Activated T-cell treated with anti-CD3 and anti-CD28 coated beads for 1 hour (primary cell): ENCODE measurements at places on chromosomes 12 and 14.

DNA sequence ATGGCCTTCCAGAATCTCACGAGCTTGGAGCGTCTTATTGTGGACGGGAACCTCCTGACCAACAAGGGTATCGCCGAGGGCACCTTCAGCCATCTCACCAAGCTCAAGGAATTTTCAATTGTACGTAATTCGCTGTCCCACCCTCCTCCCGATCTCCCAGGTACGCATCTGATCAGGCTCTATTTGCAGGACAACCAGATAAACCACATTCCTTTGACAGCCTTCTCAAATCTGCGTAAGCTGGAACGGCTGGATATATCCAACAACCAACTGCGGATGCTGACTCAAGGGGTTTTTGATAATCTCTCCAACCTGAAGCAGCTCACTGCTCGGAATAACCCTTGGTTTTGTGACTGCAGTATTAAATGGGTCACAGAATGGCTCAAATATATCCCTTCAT is 92.2 kb downstream of the FLRT2 start:
- no peak for DNase-seq

- DNase-seq, result no peak
These were observed 2.4 kb downstream of the SINHCAF start for GRCh38 chr12:31323391-31324115.

- no peak for DNase-seq
These were observed 270.6 kb downstream of the SLC6A15 start for GRCh38 chr12:84641940-84642545.

- no peak for DNase-seq
These were observed 827.7 kb downstream of the TMTC2 start for GRCh38 chr12:83514372-83514771.

DNA sequence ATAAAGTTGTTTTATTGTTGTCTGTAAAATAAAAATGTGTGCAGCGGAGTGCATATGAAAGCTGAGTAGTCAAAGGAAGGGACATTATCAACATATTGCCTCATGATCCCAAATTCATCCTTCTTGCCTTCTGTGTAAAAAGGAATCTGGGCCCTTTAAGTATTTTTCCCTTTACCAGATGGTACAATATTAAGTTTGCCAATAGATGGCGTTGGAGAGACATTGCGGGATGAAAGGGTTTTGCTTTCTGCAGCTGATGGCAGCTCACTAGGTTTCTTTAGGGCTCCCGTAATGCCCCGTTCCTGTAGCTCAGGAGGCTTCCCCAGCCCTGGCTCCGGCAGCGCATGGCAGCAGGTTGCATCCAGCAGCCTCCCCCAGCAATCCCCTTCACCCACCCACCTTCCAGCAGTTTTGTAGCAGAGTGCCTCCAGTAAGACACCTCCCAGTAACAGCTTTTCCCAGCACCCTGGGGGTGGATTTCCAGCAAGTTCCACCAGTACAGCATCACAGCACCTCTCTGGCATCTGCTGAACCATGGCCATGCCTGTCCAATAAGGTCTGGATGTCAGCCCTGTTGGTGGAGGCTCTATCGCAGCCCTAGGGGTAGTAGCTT is 354.4 kb downstream of the MED13L start:
- DNase-seq, result no peak

DNA sequence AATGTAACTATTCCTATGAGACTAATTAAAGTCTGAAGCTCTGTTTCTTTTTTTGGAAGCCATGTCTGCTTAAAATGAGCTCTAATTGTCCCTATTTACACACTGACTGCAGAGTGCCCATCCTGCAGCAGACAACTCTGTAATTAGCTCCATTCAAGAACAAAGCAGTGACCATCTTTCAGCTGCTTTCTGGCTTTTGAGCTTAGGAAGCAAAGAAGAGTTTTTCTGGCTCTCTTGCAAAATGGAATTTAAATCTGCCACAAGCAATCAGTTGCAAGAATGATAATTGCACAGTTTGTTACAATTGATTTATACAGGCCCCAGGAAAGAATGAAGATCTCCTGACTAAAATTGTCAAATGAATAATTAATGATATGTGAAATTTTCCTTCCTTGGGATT is 83.4 kb downstream of the GAS2L3 start:
- no peak for DNase-seq

DNA sequence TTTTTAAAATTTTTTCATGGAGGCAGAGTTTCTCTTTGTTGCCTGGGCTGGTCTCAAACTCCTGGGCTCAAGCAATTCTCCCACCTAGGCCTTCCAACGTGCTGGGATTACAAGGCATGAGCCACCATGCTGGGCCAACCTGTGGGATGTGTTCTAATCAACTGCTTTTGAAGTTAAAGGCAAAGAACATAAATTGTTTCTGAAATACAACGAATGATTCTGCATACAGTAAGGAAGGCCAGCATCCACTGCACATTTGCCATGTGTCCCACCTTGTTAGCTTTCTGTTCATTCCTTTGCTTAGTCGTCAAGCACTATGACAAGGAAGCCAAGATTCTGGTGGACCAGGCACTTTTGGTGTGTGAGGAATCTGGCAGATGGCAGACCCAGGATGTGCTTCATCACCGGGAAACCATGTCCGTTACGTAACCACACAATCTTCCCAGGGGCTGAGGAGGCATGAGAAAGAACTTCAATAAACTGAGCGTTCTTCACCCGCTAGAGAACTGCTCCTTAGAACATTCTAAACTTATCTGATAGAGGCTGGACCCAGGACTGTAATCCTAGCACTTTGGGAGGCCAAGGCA is 24.5 kb downstream of the MOK start:
- no peak for DNase-seq

GRCh38 chr12:89538897-89539296 is 13.1 kb upstream of the POC1B start:
- DNase-seq, result no peak

- no peak for DNase-seq
These were observed 128.7 kb upstream of the PLEKHA5 start for GRCh38 chr12:19000836-19001235.

DNA sequence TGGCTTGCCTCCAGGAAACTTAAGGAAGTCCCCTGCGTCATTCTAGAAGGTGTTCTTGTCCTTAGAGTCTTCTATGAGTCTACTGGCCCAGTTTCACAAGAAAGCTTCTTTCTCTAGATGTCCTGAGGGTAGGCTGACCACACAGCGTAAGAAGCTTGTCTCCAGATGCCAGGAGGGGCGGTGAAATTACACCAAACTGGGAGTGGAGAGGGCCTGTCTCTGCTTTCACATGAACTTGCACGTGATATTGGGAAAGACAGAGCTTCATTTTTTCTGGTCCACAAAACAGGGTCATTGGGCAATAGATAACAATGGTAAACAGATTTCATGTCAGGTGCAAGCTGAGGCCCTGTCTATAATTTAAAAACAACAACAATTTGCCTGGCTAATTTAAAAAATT is 85.7 kb upstream of the TBX3 start:
- DNase-seq, result no peak

GRCh38 chr14:87170179-87170578 is 822.8 kb downstream of the GALC start:
- no peak for DNase-seq

- DNase-seq, result no peak
These were observed 349.9 kb downstream of the C12orf50 start for GRCh38 chr12:87679251-87679650.

DNA sequence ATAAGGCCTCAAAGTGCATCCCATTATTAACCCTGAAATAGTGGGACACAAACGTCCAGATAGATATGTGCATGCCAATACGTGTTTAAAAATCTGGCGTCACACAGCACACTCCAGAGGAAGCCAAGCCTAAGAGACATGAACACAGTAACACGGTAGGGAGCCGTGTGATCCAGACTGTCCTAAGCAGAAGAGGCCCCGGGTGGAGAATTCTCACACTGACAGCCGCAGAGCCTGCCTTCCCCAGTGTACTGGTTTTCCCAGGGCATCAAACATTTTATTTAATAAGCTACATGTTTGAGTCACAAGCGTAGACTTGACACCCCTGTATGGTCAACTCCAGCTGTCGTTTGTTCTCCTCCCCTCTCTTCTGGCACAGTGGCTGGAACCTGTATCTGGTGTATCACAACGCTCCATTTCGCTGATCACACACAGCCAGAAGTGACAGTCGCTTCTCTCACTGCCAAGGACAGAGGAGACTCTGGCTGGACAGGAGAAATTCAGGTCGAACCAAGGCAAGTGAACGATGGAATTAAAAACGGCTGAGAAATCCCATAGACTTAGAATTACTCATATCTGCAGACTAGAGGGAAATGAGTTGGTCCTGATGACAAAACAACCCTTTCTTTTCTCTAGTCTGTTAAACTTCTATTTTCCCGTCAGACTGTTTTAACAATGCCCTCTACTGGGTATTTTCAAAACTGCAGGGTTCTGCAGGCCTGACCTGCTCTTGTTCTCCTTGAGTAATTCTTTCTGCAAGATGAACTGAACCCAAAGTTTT is 359.9 kb downstream of the RGS6 start:
- DNase-seq, result no peak

GRCh38 chr12:82595941-82596340 is 90.8 kb upstream of the TMTC2 start:
- no peak for DNase-seq

GRCh38 chr14:26597071-26597588 is 703 bp downstream of the NOVA1 start:
- DNase-seq, result no peak

DNA sequence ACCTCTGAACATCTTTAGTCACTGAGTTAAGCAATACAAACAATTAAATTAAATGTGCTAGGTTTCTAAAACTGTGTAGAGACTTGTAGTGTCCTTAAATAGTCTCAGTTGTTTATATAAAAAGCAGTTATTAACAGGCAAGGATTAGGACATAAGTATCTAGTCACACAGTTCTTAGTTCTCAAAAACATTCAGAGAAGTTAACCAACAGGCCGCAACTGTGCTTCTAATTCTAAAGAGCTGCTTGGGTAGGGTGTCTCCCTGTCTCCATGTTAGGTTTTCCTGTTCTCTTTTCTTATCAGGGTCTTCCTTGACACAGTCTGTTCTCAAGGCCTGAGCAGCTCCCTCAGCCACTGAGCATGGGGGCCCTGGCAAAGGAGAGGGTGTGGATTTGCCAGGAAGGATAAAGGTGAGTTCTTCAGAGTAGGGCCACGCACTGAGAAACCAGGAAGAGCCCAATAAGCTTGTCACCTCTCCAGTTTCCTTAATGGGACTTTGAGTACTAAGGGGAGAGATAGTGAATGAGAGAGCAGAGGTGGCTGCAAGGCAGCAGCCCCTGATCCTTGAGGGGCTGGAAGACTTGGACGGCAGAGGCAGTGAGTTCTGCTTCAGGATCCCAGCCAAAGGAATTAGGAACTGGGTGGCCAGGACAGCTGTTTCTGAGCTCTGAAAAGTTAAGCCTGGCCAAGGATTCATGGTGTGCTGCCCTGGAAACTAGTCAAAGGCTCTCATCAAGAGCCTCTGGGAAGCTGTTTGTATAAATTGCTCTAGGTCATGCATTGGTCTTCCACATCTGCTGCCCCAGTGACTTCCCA is 177.3 kb downstream of the MYRFL start:
- DNase-seq, result no peak

DNA sequence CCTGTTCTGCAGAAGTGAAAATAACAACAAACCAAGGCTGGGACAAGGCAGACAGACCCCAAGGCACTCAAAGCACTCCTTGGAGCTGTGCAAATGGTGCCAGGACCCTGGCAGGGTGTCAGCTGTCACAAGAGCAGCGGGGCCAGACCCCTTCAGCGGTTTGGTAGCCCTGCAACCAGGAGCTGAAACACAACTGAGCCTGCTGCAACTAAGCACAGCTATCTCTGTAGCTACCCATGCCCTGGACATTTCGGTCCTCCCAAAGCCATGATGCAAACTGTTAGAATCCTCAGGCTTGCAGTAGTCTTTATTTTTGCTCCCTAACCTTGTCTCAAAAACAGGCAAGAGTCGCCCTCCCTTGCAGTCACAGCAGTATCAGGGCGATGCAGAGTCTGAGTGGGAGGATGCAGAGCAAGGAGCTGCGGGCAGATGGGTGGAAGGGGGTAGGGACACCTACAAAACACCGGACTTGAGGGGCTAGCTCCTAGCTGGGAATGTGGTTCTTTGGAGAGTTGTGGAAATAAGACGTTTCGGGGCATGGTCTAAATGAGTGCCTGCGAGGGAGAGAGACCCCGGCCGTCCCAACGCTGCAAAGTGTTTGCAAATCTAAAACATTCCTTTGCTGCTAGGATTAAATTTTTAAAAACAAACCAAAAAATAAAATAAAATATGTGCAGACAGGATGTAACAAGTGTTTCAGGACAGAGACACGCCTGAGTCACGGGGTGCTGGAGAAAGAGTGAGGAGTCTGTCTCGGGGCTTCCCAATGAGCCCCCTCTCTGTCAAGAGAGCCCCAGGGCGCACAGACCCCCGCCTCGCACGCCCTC is 1.0 kb downstream of the NUAK1 start:
- DNase-seq, result no peak

- no peak for DNase-seq
These were observed 284.6 kb upstream of the NPAS3 start for GRCh38 chr14:32654106-32654505.

GRCh38 chr14:72738161-72738611 is 155.7 kb downstream of the DPF3 start:
- no peak for DNase-seq

GRCh38 chr12:34033628-34034296 is 11.5 kb downstream of the ALG10 start:
- no peak for DNase-seq

DNA sequence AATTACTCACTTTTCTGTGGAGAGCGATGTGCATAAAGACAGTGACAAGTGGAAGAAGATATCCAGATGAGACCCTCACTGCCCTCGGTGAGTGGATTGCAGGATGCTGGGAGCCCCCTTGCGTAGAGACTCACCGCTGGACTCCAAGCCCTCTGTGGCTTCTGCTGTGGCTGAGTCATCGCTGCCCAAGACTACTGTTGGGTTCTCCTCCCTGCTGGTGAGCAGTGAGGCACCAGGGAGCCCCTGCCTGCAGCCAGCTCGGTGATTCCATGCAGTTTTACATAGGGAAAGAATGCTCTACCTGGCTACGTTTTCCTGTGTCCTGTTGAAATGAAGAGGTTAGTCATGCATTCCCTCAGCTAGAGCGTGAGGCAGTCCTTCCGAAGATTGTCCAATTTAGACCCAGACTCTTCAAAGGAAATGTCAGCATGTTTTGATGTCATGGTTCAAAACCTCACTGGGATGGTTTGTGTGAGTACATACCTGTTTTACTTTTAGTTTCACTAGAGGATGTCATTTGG is 28.2 kb downstream of the TRAF3 start:
- peak; percentile 15 for DNase-seq

DNA sequence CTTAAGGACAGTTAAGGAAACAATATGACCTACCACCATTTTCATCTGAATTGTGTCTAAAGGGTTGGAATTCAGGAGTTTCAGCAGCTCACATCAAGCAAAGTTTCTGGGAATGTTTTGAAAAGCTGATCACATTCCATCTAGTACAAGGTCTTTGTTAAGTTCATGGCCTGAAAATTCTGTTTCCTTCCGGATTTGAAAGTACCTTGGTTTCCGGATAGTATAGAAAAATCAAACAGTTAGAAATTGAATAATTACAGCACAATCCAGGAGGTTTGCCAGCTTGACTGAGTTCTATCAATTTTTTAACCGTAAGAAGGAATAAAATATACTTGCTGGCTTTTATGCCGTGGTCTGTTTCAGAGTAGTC is 136.5 kb downstream of the HMGA2 start:
- no peak for DNase-seq

- no peak for DNase-seq
These were observed 916 bp upstream of the PAWR start for GRCh38 chr12:79691511-79692248.
